ENCODE measurements at places on chromosomes 5 and 9.

DNA sequence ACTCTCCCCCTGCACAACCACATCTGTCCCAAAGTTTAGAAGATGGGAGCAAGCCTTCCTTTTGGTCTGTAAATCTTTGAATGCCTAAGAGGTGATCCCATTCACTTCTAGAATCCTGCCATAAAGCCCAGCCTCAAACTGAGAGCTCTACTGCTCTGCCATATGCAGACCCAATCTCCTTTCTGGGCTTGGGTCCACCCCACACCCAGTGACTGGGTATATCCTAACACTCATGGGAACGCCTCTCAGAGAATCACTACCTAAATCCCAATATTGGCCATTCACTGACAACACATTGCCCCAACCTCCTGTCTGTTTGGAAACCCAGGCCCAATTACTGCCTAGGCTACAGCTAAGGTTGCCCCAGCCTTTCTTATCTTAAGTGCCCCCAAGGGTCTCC lies 90.7 kb downstream of the MAMDC2 start:
- no peak for DNase-seq

GRCh38 chr5:77139001-77139400 lies 51.9 kb upstream of the ZBED3 start:
- no peak for DNase-seq

- no peak for DNase-seq
These were observed 711.8 kb upstream of the WWC1 start for GRCh38 chr5:167579693-167580055.

DNA sequence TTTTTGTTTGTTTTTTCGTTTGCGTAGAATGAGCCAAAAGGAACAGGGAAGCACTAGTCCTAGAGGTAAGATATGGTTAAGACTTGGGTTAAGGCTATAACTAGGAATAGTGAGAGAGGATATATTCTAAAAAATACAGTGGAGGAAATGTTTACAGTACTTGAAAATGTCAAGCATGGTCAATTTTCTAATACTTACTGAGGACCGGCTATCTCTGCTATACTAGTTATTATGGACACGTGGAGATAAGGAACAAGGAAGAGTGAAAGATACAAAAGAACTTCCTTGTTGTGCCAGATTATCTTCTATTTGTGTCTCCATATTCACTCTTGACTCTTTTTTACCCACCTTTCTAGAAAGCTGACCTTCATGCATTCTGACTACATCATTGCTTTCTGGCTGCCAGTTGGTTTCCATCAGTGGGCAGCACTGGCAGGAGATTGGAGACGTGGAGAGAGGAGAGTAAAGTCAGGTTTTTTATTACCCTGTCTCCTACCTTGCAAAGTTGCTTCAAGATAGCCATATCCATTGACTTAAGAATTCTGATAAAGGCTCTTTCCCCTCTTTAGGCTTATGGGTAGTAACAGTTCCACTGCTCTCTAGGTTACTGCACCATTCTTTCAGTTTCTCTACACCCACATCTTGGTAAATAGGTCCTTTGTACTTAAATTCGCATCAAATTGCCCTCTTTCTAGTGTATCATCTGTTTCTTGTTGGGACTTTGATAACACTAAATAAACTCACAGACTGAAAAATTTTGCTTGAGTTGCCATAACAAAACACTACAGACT lies 9.0 kb upstream of the RFX3 start:
- DNase-seq, result no peak

GRCh38 chr5:125200866-125201373 lies 454.5 kb upstream of the ZNF608 start:
- no peak for DNase-seq

DNA sequence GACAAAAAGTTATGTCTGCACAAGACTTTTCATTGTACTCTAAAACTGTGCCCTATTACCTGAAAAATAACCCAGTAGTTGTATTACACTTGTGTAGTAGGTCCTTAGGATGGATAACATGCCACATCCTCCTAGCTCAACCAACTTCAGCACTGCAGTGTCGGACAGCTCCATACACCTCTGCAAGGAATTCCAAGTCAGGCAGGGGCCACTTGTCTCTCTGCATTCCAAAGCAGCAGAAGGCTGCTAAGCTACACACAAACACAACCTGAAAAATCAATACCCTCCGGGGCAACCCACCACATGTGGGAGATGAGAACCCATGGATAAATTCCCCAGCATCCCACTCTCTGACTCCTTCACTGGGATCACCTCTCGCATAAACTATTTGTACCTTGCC lies 50.2 kb downstream of the MED10 start:
- DNase-seq, result no peak

GRCh38 chr9:7770111-7770510 lies 29.5 kb downstream of the DMAC1 start:
- no peak for DNase-seq

- DNase-seq, result no peak
These were observed 33.4 kb upstream of the NR3C1 start for GRCh38 chr5:143436871-143437270.

DNA sequence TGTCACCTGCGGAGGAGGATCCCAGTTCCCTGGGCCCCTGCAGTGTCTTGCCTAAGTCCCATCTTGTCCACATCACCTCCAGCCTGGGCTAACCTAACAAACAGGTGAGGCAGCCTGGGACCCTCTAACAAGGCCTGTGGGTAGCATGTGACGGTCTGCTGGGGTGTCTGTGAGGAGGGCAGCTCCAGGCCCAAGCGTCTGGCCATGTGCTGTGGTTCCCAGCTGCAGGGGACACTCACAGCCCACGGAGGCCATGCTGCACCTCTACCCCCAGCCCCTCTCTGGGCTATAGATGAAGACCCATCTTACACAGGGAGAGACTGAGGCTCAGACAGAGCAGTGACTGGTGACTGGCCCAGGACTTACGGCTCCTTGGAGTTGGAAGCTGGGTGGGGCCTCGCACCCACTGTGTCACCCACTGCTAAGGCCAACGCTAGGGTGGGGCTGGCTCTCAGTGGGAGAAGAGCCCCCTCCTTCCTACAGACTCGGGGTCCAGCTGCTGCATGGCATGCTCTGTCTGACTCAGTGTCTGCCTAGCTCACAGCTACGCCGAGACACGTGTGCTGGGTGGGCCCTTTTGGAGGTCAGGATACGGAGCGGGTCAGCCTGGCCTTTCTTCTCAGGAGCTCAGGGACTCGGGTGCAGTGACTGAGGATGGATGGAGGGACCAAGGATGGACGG lies 40.8 kb upstream of the RNF130 start:
- no peak for DNase-seq

DNA sequence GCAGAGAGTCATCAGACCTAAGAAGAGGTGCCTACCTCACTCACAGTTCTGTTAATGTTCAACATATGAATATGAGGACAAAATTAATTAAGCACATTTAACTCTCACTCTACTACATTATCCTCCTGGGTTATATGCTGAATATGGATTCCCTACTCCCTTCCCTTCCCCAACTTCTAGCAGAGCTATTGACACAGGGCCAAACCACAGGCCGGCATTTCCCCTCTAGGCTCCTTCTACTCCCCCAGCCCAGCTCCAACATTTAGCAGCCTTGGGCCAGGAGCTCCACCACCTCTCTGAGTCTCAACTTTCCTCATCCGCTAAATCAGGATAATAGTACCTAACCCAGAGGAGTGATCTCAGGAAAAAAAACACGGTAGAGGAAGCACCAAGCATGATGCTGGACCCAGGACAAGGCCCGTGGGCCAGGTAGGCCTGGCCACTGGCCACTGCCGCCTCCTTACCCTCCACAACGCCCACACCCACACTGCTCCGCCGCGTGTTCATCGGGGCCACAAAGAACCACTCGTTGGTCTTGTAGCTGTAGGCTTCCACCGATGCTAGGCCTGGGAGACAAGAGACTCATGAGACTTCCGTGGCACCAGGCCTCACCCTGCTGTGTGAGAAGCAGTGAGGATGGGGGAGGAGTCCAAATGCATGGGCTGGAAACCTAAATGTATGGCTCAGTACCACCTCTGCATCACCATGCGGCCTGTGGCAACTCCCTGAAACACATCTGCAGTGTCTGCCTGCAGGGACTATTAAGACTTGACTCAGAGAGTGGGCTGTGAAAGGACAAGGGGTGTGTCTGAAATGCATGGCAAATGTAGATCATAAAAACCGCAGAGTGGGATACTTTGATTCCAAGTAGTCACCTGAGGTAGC lies 98.8 kb downstream of the KLHL3 start:
- no peak for DNase-seq

DNA sequence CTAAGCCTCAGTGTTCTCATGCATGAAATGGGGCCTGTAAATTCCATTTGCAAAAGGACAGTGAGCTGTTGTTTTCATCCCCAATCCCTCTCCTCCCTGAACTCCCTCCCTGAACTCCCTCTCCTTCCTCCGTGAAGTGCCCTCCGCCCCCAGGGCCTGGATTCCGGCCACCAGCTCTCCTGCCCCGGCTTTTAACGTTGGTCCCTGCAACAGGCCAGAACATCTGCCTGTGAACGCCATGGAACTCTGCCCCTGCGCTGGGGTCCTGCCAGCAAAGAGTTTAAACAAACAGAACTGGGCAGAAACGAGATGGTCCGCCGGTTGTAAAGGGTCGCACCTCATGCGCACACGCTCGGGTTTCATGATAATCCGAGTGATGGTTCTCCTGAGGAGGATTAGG lies 62.4 kb downstream of the SMIM23 start:
- no peak for DNase-seq

DNA sequence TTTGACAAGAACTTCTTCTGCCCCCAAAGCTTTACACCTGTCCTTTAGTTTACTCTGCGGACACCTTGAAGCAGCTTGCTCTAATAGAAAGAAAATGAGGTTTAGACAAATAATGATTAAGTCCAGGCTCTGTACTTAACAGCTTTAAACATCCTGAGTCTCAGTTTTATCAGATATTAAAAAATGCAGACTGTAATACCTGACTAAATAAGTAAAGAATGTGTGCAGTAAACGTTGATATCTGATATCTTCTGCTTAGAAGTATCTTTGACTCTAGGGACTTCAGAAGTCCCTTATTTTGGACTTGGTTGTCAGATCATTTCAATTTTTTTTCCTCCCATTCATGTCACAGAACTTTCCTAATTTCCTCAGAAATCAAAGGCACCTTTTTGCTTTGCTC lies 1060.4 kb downstream of the CDH12 start:
- DNase-seq, result no peak
